ENCODE measurements at places on chromosomes 5 and 9.

DNA sequence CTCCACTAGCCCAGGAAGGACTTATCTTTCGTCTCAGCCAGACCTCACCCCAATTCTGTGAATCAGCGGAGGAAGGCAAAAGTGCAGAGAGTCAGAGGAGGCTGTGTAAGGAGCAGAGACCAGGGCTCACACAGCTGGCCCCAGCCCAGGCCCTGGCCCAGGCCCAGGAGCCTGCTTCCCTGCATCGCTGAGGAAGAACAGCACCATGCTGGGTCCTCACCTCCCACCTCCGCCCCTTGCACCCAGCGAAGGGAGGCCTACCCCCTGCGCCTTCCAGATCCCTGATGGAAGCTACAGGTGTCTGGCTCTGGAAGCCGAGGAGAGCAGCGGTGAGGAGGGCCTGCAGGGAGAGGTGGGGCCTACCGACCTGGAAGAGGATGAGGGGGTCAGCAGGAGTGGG is 22.3 kb upstream of the SYNPO start:
- no peak for DNase-seq

- DNase-seq, result no peak
Measured at GRCh38 chr5:93034621-93035590, 546.1 kb downstream of the NR2F1-AS1 start.

- no peak for DNase-seq
Measured at GRCh38 chr9:117044241-117044640, 357.1 kb downstream of the TRIM32 start.

GRCh38 chr5:902129-902916 is 9.6 kb downstream of the TRIP13 start:
- DNase-seq, result no peak

GRCh38 chr9:127353882-127354281 is 43.1 kb upstream of the SLC2A8 start:
- DNase-seq, result no peak

DNA sequence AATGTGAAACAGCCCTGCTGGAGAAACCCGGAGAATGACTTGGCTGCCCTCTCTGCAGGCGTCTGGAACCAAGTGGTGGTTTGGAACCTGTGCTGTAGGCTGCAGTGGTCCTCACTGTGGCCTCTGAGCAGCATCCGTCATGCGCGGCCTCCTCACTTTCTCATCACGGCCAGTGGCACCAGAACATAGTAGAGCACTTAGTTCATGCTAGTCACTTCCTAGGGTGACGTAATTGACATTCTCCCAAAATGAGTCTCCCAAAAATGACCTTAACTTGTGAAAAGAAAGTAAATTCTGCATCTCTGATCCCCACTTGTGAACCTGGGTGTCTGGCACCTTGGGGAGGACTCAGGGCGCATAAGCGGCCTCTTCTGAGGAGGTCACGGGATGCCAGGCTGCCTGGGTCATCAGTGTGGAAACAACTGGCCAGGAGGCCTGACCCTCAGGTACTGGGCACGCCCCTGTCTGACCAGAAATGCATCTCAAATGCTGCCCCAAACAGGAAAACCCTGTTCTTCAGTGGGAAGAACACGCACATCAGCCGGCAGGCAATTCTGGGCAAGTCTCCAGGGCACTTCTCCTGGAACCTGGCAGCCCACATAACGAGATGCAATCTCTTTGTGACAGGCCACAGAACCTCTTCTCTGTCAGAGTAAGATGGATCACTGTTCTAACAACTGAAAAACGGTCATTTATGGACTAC is 36.6 kb upstream of the SPTLC1 start:
- DNase-seq, result no peak

All from activated T-cell treated with anti-CD3 and anti-CD28 coated beads, Interleukin-2, amount 50 U/mL, for 72 hours (primary cell).